ENCODE measurements at places on chromosomes 6 and 20.

- DNase-seq: no peak
These were observed 640 bp downstream of the NFS1 start for GRCh38 chr20:35698298-35699126.

- no peak for DNase-seq
These were observed 43.4 kb downstream of the PLCG1 start for GRCh38 chr20:41180599-41181333.

- DNase-seq: no peak
These were observed 40.4 kb downstream of the FAM184A start for GRCh38 chr6:119037941-119038623.

DNA sequence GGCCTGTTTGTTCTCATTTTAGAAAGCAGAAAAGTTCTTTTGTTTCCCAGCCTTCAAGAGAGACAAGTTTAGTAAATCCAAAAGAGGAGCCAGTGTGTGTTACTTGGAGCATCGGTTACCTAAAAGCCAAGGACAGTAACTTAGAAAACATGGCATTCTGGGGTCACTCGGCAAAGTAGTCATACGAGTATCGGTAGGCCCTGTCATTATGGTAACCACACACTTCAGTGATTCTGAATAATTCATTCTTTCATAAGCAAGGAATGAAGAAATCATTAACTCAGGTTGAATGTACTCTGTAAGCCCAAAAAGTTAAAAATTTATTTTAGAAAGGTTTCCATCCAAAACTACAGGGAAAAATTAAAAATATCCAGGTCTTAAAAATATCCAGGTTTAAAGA lies 34.0 kb downstream of the CNKSR3 start:
- no peak for DNase-seq

DNA sequence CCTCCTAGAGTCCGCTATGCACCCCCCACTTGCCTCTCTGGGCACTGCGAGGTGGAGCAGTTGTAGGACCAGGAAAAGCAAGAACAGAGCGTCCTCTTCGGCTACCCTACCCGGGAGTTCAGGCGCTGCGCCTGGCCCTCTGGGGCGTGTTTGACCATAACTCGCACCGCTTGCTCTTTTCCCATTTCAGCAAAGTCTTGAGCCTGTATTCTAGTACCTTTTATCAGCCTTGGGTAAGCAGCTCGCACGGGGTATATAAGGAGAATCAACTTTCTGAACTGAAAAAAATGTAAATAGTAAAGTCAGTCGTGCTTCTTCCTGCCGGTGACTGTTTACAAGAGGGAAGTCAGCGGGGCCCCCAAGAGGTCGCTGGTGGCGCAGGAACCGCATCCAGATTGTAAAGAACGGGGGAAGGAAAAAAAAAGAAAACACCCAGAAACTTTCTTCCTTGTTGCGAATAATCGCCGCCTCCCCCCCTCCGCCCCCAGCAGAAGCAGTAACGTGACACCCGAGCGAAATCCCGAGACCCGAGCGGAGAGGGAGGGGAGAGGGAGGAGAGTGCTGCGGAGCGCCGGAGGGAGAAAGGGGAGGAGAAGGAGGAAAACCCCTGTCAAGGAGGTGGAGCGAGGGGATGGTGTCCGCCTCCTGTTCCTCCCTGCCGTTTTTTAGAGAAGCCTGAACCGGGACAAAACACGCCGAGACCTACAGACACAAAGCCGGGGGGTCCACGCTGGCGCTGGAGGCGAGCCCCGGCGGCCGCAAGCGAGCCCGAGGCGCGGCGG lies at the start of gene UST:
Gene UST (plus strand): TSS at position 668 of the 782 bp plus-strand sequence. CDS start 401 bp downstream, outside the sequence.
- DNase-seq: peak; percentile 34

- no peak for DNase-seq
These were observed 39.4 kb upstream of the RFPL4B start for GRCh38 chr6:112307707-112308106.

- DNase-seq: no peak
These were observed 38.2 kb downstream of the SPDEF start for GRCh38 chr6:34517966-34518365.

DNA sequence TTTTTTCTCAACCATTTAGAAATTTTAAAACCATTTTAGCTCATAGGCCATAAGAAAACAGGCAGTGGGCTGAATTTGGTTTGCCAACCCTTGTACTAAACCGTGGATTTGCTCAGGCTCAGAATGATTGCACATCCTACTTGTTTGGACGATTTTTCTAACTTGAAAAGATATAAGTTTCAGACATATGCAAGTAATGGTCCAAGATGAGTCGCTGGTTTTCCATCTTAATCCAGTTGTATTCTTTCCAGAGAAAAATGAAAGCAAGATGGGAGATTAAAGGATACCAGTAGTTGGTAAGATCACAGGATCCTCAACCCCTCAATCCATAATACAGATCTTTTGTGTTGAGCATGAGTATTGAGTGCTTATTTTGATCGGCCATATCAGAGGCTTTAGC lies 250.9 kb downstream of the TINAG start:
- DNase-seq: no peak
